ENCODE measurements at places on chromosomes 12 and 14.
A peak's percentile ranks its signal among the peaks of the same experiment; 100 is the strongest.

GRCh38 chr12:132560614-132561426, 49.6 kb downstream of the LRCOL1 start:
- peak; percentile 69 for DNase-seq

DNA sequence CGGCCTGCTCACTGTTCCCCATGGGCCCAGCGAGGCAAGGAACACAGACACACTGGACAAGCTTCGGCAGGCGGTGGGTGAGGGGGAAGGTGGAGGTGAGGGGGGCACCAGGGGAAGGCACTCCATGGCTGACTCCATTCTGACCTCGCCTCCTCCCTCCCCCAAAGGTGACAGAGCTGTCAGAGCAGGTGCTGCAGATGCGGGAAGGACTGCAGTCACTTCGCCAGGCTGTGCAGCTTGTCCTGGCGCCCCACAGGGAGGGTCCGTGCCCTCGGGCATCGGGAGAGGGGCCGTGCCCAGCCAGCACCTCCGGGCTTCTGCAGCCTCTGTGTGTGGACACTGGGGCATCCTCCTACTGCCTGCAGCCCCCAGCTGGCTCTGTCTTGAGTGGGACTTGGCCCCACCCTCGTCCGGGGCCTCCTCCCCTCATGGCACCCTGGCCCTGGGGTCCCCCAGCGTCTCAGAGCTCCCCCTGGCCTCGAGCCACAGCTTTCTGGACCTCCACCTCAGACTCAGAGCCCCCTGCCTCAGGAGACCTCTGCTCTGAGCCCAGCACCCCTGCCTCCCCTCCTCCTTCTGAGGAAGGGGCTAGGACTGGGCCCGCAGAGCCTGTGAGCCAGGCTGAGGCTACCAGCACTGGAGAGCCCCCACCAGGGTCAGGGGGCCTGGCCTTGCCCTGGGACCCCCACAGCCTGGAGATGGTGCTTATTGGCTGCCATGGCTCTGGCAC, 10.6 kb downstream of the MCRS1 start:
- DNase-seq: no peak

DNA sequence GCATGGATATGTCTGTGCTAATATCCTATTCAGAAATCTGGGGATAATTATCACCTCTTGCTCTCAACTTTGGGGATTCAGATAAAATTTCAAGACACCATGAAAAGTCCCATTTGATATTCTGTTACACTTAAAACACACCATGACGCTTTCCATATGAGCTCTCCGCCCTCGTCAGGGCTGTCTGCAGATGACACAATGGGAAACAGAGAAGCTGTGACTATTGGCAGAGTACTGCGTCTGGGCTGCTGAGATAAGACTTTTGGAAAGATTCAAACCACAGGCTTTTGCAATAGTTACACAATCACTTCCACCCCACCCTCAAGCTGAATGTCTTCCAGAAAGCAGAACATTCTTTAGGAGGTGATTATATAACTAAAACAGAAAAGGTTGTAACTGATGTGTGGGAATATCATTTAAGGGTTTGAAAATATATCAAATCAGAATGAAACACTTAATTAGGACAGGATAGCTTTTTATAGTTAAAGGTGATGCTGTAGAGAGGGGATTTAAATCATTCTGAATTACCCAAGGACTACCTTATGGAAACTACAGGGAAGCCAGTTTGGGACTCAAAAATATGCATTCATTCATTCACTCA, 75.3 kb upstream of the TMPO start:
- DNase-seq: peak; percentile 30

- no peak for DNase-seq
These were observed 381.0 kb downstream of the LRIG3 start for GRCh38 chr12:58539295-58539694.

- peak; percentile 62 for DNase-seq
These were observed 3.7 kb downstream of the NFKBIA start for GRCh38 chr14:35400648-35401421.

DNA sequence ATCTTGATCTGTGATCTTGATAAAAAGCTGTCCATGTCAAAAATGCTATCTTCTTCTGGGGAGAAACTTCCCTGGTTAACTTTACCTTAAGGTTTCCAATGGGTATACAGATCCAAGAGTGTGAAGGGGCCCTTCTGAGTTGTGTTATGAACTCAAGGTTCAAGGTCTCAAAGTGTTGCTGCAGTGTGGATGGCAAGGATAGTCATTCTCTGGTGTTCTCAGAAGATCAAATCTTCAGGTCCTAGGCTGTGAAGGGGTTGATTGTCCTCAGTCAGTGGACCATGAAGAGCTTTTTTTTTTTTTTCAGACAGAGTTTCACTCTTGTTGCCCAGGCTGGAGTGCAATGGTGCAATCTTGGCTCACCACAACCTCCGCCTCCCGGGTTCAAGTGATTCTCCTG, 114.4 kb downstream of the SPTSSA start:
- DNase-seq: no peak

GRCh38 chr12:124539084-124540041, 28.0 kb downstream of the NCOR2 start:
- DNase-seq: no peak

DNA sequence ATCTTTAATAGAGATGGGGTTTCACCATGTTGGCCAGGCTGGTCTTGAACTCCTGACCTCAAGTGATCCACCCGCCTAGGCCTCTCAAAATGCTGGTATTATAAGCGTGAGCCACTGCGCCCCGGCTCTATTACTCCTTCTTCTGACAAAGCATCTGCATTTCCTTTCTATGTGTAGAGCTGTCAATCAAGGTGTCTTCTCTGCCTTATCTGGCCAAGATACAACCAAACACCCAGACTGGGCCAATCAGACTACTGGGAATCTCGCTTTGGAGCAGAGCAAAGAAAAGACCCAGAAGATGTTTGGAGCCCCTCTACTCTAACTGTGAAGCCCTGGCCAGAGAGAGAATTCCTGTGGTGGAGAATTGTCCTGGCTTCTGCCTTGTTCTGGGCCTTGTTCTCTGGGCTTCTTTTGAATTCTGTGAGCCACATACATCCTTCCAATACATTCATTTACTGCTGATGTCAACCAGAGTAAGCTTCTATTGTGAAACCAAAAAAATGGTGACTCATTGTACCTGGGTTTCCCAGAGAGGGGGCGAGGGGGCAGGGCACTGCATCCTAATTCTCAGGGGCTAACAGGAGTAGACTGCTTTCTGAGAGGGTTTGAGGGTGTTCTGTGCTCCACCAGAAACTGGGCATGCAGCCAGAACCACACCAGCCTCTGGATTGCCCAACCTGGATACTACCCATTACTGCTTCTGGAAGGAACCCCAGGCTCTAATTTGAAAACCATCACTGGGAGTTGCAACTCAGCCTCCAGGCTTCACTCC, 18.8 kb upstream of the FLVCR2 start:
- no peak for DNase-seq

- DNase-seq: peak; percentile 92
These were observed at the start of gene RNASE4 for GRCh38 chr14:20683891-20684661. RNASE4 (plus strand) TSS chr14:20684560; CDS start chr14:20699372, 14,812 bp downstream.

DNA sequence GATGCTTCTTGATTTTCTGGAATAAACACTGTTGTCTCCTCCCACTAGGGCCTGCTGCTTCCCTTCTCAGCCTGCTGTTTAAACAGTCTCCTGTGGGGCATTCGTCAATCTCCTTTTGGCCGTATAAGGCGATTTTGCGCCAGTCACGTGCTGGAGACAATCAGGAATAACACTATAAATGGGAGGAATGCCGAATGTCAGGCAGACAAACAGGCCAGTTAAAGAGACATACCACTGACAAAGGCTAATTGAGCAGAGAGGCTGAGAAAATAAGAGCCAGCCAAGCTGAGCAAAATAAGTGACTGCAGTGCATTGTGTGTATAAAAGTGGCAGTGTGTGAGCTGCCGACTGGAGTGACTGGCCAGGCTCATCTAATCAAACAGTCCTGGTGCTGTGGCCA, 23.3 kb downstream of the DMAC2L start:
- DNase-seq: no peak

DNA sequence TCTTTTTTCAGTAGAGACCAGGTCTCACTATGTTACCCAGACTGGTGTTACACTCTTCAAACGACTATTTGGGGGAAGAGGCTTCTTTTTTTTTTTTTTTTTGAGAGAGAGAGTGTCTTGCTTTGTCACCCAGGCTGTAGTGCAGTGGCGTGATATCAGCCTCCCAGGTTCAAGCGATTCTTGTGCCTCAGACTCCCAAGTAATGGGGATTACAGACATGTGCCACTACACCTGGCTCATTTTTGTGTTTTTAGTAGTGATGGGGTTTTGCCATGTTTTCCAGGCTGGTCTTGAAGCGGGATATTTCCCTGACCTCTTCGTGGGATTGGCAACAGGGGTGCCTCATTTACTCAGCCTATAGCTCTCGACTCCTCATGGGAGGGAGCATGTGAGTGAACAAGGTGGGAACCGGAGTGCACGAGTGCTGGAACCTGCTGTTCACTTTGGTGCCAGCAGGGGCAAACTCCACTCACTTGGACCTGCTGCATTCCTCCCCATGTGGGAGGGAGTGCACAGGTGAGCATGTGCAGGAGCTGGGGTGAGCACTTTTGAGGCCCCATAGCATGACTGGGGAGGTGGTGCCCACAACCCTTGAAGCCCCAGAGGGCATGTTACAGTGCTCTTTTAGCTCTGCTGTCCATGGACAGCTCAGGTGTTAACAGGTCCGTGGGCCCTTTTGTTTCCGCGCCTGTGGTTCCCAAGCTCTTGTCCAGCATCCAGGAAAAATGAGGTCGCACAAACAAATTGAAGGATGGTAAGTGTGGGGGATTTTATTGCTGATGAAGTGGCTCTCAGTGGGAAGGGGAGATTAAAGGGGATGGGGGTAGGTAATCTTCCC, 79.1 kb upstream of the HECTD1 start:
- no peak for DNase-seq

DNA sequence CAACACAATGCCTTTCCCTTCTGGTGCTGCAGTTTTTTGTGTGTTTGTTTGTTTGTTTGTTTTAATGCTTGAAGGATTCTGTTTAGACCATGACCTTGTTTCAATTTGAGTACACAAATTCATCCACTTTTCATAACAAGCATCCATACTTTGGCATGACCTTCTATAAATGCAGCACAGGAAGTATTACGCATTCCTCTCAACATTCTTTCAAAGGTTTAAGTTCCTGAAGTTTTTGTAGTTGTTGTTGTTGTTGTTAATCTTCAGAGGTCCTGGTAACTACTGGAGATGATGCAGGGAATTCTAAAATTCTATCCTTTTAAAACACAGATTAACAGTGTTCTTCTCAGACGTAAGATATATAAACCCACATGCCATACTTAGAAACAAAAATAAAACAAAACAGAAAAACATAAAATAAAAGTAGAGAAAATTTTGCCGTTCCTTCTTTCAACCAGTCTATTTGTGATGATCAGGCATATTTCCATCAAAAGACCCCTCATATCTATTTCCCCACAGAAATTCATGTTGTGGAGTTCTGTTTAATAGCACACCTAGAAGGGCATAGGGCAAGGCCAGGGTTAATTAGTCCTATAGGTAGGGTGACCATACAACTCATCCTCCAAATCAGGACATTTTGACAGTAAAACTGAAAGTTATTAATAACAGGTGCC, 529.9 kb downstream of the NOVA1 start:
- DNase-seq: no peak

DNA sequence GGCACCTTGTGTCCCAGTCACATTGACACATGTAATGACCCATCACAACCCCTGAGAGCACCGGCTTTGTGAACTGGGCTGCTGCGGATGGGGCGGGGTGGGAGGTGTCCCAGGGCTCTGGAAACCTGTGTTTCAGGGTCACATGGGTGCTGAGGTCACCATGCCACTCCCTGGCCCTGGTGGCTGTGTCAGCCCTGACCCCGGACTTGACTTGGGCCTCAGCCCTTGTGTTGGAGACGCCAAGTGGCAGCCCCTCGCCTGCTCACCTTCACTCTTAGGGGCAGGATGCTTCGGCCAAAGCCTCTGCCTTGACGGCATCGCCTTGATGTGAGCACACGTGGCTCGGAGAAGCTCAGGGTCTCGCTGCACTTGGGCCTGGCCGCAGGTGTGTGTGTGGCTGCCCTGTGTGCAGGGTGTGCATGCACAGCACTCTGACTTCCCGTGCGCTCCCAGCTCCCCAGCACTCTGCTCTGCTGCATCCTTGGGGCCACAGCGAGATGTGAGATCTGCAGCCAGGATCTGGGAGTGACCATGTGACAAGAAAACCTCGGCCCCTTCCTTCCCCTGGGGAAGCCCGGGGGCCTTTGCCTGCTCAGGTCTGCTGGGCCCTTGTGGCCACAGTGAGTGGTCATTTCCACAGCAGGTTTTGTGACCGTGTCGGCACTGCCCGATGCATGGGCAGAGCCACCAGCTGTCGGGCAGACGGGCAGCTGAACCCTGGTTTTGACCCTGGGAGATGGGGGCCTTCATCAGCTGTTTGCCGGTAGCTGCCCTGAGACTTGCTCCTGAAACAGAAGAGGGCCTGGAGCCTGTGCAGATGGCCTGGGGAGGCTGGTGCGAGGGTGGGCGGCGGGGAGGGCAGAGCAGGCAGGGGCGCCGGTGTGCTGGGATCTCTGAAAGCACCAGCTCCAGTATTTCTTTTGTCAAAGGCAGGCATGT, 167.4 kb downstream of the KIF26A start:
- no peak for DNase-seq

DNA sequence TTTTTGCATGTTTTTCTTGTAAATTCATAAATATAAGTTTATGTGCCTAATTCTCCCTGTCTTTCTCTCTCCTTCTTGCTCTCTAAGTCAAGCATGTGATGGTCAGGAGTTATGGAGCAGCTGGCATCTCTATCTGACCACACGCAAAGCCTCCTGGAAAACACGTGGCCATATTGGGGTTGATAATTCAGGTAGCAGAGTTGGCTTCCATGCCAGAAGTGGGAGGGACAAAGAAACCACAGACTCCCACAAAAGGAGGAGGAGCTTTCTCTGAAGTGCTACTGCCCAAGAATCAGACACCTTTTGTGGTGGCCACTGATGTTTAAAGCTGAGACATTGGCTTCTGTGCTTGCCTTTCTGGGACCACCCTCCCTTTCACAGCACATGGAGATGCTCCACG, 517.6 kb upstream of the TMEM132C start:
- DNase-seq: no peak

GRCh38 chr12:64877363-64878004, 53.0 kb downstream of the TBC1D30 start:
- no peak for DNase-seq

GRCh38 chr12:28954333-28954732, 194.7 kb upstream of the FAR2 start:
- DNase-seq: no peak

- no peak for DNase-seq
These were observed 234.8 kb downstream of the DUSP6 start for GRCh38 chr12:89117448-89118034.

DNA sequence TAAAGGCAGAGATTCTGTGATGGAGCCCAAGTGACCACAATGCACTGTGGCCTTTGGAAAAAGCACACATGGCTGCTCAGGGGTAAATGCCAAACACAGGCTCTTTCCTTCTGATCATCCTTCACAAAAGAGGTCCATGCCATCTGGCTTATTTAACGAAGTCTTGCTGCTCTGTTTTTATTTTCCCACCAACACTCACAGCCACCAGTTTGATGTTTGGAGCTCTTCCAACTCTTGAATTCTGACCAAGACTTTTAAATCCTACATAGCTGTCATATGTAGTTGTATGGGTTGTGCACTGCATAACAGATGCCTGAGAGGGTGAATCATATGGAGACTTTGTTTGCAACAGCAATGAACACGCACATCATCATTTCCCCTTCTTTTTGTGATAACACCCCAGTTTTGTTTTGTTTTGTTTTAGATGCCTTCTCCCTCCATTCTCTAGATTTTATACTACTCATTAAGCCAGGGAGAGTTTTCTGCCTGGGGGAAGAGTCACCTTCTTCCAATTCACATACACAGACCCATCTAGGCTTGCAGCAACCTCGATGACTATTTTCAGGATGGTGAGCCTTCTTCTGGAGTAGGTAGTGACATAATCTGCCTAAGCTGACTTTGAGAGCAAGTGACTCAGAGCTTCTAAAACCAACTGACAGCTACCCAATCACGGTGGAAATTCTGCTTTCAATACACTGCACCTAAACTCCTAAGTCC, 145.2 kb upstream of the WSCD2 start:
- no peak for DNase-seq

Data from CD4-positive, alpha-beta T cell treated with Interleukin-17A for 1 hour (primary cell).